Adipocyte (in vitro differentiated cells): ENCODE measurements at places on chromosomes 6 and 20.

GRCh38 chr6:6317825-6318733, 2.4 kb downstream of the F13A1 start:
- no peak for DNase-seq

- peak; percentile 93 for DNase-seq
Observed at GRCh38 chr6:17086469-17086868, 15.4 kb upstream of the STMND1 start.

GRCh38 chr20:41900201-41900691, 282.1 kb upstream of the CHD6 start:
- no peak for DNase-seq

DNA sequence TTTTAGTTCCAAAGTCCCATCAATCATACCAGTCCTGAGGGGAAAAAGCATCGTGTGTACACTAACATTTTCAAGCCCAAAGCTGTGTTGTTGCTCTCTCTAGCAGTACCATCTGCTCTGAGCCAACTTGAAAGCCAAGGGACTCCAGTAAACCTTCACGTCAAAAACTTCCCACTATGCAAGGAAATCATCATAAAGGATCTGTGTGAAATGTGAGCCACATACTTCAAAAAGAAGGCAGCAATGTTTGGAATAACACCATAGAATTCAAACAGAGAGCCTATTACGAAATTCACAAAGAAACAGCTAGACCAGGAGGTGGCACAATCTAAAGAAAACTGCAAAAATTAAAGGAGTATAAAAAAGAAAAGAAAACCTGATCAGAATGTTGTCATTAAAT, 399.8 kb upstream of the EPHA7 start:
- DNase-seq, result no peak

- DNase-seq, result no peak
Observed at GRCh38 chr6:87656857-87657256, 45.2 kb downstream of the AKIRIN2 start.

GRCh38 chr20:38271608-38272120, 11.1 kb upstream of the KIAA1755 start:
- DNase-seq, result peak; percentile 44

GRCh38 chr6:166656230-166657151, 29.4 kb upstream of the RPS6KA2 start:
- peak; percentile 22 for DNase-seq

DNA sequence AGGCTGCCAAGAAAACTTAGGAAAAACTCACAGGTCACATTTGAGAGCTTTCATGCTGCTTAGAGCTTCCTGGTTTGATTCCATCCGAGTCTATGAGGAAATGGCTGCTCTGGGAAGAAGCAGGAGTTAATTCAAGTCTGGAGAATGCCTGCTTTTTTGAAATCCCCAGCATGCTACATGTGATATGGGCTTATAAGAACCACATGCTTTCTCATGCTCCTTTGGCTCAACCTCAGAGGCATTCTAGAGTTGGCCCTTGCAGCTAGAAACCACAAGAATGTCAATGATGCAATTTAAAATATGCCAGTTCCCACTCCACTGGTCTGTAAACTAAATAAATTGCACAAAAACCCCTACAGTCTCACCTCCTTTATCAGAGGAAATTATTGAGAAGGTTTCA, 142.9 kb upstream of the OLIG3 start:
- peak; percentile 98 for DNase-seq

GRCh38 chr6:166809721-166810120, 146.6 kb downstream of the RNASET2 start:
- DNase-seq, result no peak

GRCh38 chr6:49835140-49835539, 31.2 kb downstream of the CRISP1 start:
- no peak for DNase-seq

- DNase-seq, result peak; percentile 53
Observed at GRCh38 chr6:45741437-45742171, 274.1 kb downstream of the CLIC5 start.

DNA sequence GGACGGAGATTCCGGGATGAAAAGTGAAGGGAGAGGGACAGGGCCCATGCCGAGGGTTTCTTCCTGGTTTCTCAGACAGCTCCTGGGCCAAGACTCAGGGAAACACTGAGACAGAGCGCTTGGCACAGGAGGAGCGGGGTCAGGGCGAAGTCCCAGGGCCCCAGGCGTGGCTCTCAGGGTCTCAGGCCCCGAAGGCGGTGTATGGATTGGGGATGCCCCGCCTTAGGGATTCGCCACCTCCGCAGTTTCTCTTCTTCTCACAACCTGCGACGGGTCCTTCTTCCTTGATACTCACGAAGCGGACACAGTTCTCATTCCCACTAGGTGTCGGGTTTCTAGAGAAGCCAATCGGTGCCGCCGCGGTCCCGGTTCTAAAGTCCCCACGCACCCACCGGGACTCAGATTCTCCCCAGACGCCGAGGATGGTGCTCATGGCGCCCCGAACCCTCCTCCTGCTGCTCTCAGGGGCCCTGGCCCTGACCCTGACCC, 55.0 kb upstream of the HLA-A start:
- peak; percentile 51 for DNase-seq

GRCh38 chr6:152225241-152225934, 411.8 kb downstream of the SYNE1 start:
- DNase-seq, result peak; percentile 11

DNA sequence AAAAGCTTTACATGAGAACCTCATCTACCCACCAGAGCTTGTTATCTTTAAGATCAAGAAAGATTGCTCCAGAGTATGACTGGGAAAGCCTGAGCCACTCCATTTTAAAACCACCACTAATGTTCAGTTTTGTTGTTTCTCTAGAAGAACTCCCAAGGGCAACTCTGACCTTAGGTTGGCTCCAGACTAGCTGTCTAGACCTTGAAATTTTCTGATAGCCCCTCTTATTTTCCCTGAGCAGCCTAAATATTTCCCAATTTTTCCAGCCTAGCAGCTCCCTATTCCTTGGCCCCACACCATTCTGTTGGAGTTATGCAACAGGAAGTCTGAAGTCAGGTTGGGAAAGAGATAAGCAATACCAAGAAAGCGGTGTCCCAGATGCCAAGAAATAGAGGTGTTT, 84.6 kb upstream of the TCF21 start:
- DNase-seq, result peak; percentile 66

- no peak for DNase-seq
Observed at GRCh38 chr20:23121751-23122320, 35.7 kb upstream of the CD93 start.

- no peak for DNase-seq
Observed at GRCh38 chr20:63980317-63980805, 571 bp upstream of the PRPF6 start.

GRCh38 chr6:147509891-147510290, 1.4 kb downstream of the SAMD5 start:
- peak; percentile 42 for DNase-seq

DNA sequence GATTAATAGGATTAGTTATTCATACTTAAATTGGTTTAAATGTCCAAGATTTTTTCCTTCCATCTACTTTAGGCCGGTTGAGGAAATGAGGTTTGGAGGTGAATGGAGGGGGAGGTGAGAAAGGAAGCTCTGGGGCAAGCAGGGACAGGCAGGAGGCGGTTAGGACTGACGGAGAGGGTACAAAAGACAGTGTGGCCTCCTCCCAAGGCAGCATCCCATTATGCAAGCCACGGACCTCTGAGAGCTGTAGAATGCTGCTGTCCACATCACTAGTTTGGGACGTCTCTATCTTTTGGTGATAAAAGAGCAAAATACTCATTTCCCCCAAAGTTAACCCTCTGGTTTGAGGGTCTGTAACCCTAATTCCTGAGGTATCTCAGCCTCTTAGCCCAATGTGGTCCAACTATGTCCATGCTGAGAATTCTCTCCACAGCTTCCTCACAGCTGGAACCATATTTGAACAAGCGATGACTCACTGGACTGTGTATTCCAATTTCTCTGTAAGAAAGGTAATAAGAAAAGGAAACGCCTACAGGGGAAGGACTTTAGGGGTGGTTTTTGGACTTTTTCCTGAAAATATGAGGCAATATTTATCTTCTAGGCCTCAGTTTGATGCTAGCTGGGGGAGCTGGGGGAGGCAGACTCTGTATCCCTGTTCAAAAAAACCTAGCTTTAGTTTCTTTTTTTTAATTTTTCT, 172.2 kb downstream of the TFAP2B start:
- DNase-seq, result no peak

- DNase-seq, result no peak
Observed at GRCh38 chr6:45617441-45617840, 239.7 kb upstream of the SUPT3H start.

DNA sequence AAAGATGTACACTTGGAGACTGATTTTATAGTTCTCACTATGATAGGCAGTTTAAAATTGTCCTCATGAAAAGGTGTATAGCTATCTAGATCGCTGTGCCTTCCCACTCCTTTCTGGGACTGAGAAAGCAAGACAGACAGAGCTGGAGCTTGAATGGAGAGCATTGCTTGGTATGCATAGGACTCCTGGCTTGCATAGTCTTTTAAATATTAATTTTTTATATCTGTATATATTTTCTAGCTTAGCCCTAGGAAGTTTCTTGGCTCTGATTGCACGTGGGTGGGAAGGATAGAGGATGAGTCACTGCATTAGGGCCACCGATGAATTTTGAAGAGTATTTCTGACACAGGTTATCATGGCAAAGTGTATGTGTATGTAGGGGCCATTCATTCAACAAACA, 150.0 kb upstream of the SPACA1 start:
- peak; percentile 30 for DNase-seq

- DNase-seq, result no peak
Observed at GRCh38 chr6:12909833-12910232, 193.3 kb downstream of the PHACTR1 start.

- no peak for DNase-seq
Observed at GRCh38 chr20:58475466-58475865, 39.7 kb downstream of the APCDD1L start.

DNA sequence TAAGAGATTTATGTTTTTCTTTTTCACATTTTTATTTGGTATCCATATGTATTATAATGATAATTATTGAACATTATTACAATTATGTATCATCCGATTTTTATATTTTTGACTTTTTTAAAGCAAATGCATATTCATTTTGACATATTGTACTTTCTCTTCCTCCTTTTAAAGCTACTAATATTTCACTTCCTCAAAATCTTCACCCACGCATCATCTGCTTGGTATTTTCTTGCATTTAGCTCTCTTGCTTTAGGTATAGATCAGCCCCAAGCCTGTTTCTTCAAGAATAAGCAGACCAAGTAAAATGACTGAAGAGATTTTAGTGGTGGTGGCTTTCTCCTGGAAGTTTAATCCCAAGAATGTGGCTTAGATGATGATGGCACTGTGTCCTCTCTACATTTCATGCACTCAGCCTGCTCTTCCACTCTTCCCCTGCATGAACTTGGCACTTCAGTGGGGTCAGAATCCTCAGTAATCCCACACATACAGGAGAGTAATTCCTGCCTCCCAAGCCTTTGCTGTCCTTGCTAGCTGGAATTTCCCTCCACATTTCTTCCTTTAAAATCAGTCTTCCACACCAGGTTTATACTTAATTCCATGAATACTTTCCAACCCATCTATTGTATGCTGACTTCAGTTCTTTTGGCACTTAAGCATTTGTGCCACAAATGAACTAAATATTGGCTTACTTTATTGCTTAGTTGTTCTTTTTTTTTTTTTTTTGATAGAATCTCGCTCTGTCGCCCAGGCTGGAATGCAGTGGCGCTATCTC, 8.2 kb downstream of the NCOA7 start:
- DNase-seq, result no peak

- DNase-seq, result no peak
Observed at GRCh38 chr6:35662999-35663398, 25.7 kb downstream of the FKBP5 start.

DNA sequence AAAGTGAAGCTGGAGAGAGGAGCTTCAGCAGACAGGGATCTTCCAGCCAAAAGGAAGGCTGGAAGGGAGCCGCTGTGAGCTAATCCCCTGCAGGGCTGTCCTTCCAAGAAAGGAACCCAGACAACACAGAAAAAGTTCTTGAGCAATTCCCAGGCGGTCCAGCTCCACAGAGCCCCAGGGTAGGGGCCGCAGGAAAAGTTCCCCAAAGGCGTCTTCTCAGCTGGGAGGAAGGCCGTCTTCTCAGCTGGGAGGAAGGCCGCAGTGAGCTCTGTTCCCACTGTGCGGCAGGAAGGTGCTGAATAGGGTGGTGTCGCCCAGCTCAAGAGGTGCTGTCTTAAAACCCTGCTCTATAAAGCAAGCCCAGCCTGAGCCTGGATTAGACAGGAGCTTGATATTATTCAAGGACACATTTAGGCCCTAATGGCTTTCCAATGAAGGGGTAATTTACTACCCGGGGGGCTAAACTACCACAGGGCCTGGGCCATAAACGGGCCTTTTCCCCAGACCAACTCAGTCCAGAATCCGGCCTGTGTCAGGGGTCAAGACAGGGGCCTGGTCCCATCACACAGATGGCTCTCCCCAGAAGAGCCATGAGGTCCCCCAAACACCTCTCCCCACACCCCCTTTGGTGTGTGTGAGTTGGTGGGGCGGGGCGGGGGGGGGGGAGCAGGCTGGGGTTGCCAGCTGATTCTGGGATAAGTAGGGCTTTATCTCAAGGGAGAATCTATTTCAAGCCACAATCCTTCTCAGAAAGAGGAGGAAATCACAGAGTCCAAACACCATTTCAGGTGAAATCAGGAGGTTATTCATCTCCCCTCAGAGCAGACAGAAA, 103.6 kb downstream of the NOL4L start:
- peak; percentile 55 for DNase-seq

DNA sequence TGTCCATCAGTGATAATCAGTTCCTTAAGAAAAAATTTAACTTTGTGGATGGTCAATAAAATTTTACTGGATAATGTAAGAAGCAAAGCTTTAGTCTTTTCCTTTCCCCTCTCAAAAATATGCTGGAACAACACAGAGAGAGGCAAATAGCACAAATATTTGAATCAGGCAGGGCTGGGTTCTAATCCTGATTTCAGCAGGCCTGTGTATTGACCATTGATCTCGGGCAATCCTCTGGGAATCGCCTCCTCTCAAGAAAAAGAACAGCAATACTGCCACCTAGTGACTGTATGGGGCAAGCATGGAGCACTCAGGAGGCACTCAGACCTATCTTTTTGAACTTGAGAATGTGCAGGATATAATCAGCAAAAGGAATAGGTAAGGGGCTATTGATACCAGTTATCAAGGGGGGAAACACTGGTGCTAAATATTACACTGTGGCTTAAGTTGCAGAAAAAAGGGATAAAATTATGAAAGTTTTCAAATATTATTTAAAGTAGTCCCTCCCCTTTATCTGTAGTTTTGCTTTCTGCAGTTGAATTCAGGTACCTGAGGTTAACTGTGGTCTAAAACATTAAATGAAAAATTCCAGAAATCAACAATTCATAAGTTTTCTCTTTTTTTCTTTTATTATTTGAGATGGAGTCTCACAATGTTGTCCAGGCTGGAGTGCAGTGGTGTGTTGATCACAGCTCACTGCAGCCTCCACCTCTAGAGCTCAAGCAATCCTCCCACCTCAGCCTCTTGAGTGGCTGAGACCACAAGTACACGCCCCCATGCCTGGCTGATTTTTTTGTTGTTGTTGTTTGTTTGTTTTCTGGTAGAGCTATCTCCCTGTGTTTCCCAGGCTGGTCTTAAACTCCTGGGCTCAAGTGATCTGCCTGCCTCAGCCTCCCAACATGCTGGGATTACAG, 91.8 kb upstream of the NHSL1 start:
- peak; percentile 93 for DNase-seq
